Stimulated activated naive CD8-positive, alpha-beta T cell treated with anti-CD3 and anti-CD28 coated beads, Interleukin-15, amount 100 ng/mL, for 72 hours (primary cell): ENCODE measurements at places on chromosomes 1 and 21.

GRCh38 chr1:59071876-59072582, 224.9 kb upstream of the FGGY start:
- DNase-seq: no peak

DNA sequence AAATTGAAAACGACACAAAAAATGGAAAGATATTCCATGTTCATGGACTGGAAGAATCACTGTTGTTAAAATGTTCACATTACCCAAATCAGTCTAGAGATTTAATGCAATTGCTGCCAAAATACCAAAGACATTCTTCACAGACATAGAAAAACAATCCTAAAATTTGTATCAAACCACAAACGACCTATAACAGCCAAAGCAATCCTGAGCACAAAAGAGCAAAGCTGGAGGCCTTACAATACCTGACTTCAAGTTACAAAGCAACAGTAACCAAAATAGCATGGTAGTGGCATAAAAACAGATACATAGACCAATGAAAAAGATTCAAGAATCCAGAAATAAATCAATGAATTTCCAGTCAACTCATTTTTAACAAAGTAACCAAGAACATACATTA, 1077.3 kb downstream of the KCNT2 start:
- DNase-seq: no peak

DNA sequence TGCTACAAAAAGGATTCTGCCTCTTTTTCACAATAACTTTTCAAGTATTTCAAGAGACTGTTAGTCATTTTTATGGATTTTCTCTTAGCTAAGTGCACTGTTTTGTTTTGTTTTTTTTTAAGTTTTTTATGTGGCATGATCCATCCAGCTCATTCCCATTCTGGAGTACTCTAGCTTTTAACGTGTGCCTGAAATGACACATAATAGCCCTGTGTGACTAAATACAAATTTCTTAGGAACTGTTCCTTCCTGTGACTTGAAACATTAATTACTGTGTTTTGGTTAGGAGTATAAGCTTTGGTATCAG, 143.9 kb downstream of the HS2ST1 start:
- no peak for DNase-seq

DNA sequence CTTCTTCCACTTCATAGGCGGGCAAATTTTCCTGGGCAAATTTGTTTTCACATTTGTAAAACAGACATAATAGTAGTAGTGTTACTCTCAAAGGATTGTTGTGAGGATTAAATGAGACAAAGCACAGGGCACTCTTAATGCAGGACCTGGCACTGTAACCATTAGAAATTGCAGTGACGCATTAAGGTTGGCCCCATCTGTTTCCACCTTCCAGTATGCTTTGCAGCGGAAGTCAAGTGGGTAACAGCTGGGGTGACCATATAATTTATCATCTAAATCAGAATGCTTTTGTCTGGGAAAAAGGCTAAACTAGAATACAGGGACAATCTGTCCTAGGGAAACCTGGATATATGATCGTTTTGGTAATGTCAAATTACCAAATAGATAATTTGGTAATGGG, 132.5 kb upstream of the CACHD1 start:
- DNase-seq: no peak

DNA sequence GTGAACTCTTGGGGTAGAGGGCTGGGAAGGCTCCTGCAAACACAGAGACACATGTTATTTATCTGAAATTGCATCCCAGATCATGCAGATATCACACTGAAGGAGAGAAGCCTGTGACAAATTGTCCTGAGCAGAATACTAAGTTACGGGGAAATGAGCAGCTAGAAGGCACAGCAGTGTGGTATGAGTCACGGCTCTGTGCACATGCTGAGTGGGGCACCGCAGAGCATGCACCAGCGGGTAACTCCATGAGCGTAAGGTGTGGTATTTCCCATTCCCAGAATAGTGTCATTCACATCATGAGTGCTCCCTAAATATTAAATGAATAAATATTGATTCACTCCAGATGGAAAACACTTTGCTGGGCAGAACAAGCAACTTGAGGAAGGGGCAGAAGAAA, 21.3 kb upstream of the FCRL2 start:
- no peak for DNase-seq

GRCh38 chr21:45468051-45468970, 63.3 kb downstream of the COL18A1 start:
- no peak for DNase-seq

- DNase-seq: no peak
Measured at GRCh38 chr1:9869831-9870251, 40.2 kb downstream of the CTNNBIP1 start.

GRCh38 chr1:231049121-231049979, 9.3 kb upstream of the FAM89A start:
- DNase-seq: no peak

DNA sequence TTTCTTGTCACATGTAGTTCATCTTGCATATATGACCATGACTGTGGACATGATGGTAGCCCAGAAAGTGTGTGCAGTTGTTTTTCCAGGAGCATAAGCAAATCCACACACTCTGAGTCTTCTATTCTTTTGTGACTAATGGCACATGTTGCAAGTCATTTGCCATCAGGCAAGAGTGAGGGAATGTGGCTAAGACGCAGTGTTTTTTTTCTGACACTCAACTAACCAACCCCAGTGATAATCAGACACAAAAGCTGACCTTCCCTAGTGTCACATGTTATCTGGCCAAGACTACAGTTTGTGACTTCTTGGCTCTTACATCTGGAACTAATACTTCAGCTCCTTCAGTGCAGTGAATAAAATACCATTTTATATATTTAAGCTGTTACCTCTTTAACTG, 108.8 kb downstream of the ITSN1 start:
- no peak for DNase-seq

DNA sequence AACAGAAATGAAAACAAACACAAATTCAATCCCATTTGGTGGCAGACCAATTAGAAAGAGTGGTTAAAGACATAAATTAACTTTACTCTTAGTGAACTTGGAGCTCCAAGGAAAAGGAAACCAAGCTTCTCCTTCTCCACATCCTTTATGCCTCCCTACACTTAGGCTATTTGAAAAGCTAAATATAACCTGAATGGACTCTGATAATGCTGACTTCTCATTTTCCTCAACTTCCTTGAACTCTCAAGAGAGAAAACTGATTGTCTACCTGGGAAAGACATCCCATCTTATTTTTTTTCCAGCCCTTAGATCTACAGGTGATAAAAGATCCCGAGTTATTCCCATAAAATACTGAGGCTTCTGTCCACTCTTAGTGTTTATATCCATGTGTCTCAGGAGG, 178.4 kb upstream of the SPAG17 start:
- DNase-seq: no peak

DNA sequence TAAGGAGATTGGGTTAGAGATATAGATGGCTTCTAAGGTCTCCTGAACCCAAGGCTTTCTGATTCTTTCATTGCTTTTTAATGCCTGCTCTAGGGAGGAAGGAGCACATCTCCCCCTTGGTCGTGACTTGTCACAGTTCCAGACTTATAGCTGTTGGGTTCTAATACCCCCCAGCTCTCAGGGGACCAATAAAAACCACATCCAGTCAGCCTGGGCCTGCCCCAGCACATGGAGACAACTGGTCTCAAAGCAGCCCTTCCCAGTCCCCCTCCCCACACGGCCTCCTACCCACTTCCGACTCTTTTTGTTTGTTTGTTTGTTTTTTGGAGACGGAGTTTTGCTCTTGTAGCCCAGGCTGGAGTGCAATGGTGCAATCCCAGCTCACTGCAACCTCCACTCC, 23.3 kb downstream of the QSOX1 start:
- no peak for DNase-seq

GRCh38 chr1:9687874-9688582, 36.5 kb downstream of the PIK3CD start:
- no peak for DNase-seq

DNA sequence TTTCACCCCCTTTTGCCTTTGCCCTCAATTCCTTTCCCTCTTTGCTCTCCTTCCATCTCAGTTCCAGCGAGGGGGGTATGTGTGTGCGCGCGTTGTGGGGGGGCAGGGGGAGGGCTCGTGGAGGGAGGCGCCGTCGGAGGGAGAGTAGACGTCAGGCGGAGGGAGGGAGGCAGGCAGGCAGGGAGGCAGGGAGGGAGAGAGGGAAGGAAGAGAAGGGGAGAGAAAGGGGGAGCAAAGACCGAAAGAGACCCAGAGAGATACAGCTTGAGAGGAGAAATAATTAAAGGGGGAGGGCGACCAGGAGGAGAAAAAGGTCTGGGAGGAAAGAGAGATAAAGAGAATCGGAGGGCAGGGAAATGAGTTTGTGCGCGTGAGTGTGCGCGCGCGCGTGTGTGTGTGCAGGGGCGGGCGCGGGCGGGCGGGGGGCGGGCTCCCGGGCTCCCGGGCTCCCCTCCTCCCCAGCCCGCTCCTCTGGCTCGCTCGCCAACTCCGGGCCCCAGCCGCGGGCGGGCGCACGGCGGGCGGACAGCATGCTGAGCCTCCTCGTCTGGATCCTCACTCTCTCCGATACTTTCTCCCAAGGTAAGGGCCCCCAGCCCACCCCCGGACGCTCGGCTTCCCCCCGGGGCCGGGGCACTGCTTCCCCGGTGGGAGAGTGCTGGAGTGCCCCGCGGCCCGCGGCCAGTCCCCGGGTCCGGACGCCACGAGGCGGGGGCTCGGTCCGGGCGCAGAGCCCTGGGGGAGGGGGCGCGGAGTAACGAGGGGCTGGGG, at the start of gene KIRREL1:
KIRREL1 (plus strand) TSS at position 499 of the 771 bp plus-strand sequence; CDS start at position 531, 32 bp downstream.
- no peak for DNase-seq

DNA sequence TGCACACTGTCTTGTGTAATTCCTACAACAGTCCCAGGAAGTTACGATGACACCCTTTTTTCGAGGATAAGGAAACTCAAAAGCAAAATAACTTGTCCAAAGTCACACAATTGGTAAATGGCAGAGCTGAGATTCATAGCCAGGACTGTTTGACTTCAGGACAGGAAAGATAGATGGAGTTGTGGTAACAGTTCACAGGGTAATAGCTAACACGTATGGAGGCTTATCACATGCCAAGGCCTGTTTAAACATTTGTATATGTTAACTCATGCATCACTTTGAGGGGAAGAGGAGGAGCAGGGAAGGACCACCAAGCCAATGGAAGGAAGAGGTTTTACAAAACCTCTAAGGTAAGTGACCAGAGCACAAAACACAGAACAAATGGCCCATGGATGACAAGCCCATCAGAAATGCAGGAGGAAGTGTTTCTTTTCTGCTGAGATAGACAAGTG, 2.8 kb downstream of the DHCR24 start:
- no peak for DNase-seq

DNA sequence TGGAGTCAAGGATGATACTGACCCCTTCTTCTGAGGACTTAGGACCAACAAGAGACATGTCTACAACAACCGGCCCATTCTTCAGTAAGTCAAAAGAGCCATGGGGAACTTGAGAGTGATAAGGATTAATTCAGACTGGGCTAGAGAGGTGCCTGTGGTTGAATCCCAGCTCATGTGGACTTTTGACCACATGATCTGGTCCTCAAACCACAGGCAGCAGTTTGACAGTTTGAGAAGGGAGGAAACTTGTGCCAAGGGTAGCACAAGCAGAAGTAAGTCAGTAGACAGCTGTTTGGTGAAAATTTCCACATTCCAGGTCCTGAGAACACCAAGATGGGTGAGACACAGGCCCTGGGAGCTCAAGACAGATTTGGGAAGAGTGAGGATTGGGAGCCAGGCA, 19.8 kb downstream of the SH3BP5L start:
- no peak for DNase-seq

DNA sequence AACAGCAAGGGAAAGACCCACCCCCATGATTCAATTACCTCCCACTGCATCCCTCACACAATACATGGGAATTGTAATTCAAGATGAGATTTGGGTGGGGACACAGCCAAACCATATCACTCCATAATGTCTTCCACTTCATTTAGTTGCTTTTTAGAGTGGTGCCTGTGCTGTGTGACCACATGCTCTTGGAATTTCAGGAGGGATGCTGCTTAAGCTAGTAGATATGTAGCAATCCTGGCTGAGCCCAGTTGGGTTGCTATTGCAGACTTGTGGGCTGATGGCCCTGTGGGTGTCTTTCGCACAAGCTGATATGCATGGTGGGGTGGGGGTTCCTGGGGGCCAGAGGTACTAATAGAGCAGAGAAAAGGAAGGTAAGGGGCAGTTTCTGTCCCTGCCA, 160.4 kb upstream of the SYT6 start:
- DNase-seq: no peak

GRCh38 chr1:86317926-86318325, 78.2 kb downstream of the ODF2L start:
- DNase-seq: no peak

DNA sequence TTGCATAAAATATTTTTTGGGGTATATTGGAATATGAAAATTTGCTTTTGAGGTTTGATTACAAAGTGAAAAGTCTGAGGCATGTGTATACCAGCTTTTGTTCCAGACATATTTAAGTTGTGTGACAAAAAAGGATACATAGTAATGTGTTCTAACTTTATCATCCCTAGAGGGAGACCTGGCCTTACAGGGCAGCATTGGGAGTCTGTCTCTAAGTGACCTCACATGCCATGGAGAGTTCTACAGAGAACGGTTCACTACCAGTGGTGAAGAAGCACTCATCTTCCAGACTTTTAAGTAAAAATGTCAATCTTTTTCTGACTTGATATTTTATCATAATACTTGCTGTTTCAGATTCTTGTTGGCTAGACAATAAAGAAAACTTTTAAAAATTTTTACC, 61.0 kb downstream of the VPS13D start:
- DNase-seq: no peak
